NCI-H146 (cell line): ENCODE measurements at places on chromosomes 1 and 21.

DNA sequence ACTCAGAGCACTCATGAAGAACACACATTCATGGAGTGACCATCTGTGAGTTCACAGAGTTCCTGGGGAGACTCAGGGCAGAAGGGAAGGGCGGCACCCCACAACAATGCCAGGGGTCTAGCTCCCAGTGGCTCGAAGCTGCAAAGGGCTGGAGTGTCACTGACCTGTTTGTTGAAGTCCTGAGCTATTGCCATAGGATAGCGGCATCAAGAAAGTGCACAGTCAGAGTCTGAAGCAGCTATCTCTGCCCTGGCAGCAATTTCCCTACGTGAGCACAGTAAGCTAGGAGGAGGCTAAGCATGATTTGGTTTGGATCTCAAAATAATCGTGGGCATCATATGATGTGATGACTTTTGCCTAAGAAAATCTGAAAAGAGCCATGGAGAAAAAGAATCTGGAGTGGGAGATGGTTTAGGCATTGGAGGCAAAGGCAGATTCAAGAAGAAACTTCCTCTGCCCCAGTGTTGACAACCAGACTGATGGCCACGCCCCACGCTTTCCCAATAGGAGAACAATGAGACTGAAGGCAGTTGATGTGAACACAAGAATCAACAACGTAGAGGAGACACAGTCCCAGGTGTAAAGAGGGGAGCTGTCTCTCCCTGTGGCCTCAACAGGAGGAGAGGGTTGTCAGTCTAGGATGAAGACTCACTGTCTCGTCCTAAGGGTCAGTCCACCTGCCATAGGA is 100.0 kb upstream of the SLC25A33 start:
- DNase-seq: no peak

DNA sequence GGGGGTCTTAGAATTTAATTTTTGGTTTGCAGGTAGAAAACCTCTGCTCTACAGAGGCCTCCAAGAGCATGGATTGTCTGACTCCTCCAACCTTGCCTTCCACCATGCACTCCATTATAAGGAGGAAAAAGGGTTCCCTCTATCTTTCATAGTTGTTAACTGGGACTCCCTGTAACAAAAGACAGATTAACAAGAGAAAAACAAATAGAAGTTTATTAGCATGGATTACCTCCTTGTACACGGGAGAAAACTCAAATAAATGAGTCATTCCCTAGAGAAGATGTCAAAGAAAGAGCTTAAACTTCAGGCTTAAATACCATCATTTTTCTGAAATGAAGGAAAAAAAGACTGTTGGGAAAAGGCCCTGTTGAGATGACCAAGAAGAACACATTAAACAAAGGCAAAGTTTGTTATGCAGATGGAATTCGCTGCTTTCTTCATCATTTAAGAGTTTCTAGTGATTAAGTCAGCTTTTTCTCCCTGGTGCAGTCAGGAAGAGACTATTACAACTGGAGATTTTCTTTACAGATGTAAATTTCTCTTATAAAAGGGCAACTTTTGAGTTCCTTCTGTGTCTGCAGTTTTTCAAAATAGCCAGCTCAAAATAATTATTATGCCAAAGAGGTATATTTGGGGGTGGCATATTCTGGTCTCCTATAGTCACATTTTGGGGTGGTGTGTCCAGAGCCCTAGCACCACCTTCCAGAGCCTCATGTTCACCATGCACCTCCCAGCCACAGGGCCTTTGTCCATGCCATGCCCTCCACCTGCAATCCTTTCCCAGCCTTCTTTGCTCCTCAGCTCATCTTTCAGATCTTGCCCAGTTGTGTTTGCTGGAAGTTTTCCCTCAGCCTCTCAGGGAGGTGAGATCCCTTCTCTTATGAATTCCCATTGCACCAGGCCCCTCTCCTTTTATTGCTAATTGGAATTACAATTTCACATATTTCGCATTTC is 63.1 kb upstream of the KLHDC7A start:
- no peak for DNase-seq

- no peak for DNase-seq
Measured at GRCh38 chr1:24373044-24373443, 40.5 kb downstream of the STPG1 start.

- DNase-seq: no peak
Measured at GRCh38 chr1:119159111-119159510, 18.7 kb upstream of the WARS2 start.

- DNase-seq: no peak
Measured at GRCh38 chr1:209389258-209389657, 194.3 kb upstream of the CAMK1G start.

DNA sequence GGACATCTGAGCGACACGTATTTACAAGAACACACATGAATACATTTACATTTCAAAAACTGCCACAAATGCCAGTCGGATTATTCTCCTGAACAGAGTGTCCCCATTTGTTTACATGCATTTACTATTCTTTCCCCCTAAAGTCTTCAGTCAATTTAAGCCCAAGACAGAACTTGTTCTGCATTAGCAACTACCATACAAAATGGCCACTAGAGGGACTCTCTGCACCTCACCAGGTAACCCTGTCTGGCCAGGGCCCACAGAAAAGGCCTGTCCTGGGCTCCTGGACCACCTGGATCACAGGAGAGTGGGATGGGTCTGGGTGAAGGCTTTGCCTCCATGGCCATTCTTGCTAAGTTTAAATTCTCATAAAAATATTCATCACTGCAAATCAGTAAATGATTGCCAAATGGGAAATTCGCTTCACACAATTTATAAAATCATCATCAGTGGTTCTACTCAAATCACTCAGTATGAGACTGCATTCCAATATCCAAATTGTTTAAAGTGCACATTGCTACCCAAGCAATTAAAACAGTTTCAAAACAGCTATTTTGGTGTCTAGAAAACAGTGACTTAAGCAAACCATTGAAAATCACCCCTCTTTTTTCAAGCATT is 12.5 kb upstream of the GUCA2A start:
- DNase-seq: peak; percentile 26
